ENCODE measurements at places on chromosomes 1 and 21.

- DNase-seq, result peak; percentile 43
Measured at GRCh38 chr21:37257967-37258877, 8.9 kb downstream of the VPS26C start.

GRCh38 chr21:14050121-14050520 lies 160.6 kb downstream of the LIPI start:
- DNase-seq, result no peak

GRCh38 chr1:153652805-153653500 lies 5.5 kb upstream of the SNAPIN start:
- DNase-seq, result peak; percentile 45

- no peak for DNase-seq
Measured at GRCh38 chr1:9120312-9120958, 8.5 kb downstream of the GPR157 start.

GRCh38 chr1:168725831-168726230 lies 3.2 kb downstream of the DPT start:
- DNase-seq, result no peak

- peak; percentile 59 for DNase-seq
Measured at GRCh38 chr1:183281553-183282091, 95.6 kb downstream of the LAMC2 start.

DNA sequence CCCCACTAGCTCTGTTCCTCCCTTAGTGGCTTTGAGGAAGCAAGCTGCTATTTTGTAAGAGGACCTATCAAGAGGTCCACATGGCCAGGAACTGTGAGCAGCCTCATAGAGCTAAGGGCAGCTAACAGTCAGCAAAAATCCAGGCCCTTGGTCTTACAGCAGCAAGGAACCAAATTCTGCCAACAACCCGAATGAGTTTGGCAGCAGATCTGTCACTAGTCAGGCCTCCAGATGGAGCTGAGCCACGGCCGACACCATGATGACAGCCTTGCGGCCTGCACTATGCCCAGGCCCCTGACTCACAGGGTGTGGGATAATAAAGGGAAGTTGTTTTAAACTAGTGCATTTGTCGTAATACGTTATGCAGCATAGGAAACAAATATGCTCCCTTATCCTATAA lies 28.0 kb upstream of the H3-3A start:
- no peak for DNase-seq

DNA sequence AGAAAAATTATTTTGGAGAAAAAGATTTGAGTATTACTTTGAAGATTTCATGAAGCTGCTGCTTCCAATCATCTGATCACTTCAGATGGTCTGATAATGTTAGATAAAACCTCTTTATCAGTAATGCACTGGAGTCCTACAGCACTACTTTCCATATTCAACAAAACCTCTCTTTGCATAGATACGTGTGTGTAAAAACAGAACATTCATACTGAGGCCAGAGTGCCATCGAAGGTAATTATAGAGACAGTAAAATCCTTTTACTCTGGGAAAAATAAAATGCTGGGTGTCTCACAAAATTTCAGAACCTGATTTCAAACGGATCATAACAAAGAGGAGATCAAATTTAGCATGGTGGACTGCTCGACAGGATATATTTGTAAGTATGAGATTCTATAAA lies at the start of gene RGS13:
TSS of gene RGS13 (plus strand) at position 209 of the 400 bp plus-strand sequence. CDS start 8,188 bp downstream, outside the sequence.
- no peak for DNase-seq

GRCh38 chr1:25530186-25531081 lies 13.0 kb upstream of the LDLRAP1 start:
- no peak for DNase-seq

GRCh38 chr1:202861420-202862132 lies 27.4 kb downstream of the RABIF start:
- DNase-seq, result peak; percentile 51

- no peak for DNase-seq
Measured at GRCh38 chr1:175443332-175443731, 250.8 kb upstream of the KIAA0040 start.

- DNase-seq, result no peak
Measured at GRCh38 chr1:53270873-53271272, 32.6 kb upstream of the MAGOH start.

- DNase-seq, result no peak
Measured at GRCh38 chr1:154361357-154361756, 36.0 kb downstream of the ATP8B2 start.

GRCh38 chr1:160830321-160831153 lies 32.1 kb downstream of the CD244 start:
- DNase-seq, result no peak

GRCh38 chr1:3658231-3658615 lies 5.9 kb downstream of the TP73 start:
- no peak for DNase-seq

DNA sequence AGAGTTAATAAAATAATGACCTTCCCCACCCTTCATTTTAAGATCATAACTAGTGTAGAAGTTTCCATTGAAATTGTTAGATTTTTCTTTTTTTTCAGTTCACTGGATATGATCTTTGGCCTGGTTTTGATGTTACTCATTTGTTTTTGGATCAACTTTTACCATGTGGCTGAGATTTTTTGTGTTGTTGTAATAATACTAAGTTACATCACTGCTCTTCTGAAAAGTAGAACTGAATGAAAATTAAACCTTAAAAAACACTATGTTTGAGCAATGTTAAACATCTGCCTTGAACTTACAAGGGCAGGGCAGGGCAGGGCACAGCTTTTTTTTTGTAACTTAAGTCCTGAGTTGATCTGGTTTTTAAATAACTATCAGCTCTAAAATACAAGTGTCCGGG lies 204.8 kb upstream of the ADAMTS5 start:
- DNase-seq, result no peak

GRCh38 chr1:111956155-111956771 lies 33.2 kb downstream of the KCND3 start:
- no peak for DNase-seq

- DNase-seq, result no peak
Measured at GRCh38 chr1:150322310-150322709, 977 bp downstream of the PRPF3 start.

DNA sequence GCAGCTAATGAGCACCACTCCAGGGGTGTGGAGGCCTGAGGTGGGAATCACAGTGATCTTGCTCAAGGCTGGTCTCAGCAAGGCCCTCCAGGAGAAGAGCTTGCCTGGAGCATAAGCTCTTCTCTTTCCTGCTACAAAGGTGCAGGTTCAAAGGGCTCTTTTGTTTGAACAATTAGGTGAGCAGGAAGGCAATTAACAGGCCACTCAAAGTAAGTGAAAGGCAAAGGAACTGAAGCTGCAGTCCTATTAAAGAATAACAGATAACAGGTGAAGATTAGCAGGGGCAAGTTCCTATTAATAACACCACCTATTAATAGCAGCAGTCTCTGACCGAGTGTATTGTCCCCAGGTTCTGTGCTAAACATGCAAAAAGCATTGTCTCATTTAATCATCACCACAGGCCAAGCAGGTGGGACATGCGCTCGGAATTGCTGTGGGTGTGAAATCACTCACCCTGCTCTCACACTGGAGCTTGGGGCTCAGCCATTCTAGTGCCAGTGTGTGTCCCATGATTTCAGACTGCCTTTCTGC lies 113.8 kb downstream of the RHOU start:
- DNase-seq, result no peak

DNA sequence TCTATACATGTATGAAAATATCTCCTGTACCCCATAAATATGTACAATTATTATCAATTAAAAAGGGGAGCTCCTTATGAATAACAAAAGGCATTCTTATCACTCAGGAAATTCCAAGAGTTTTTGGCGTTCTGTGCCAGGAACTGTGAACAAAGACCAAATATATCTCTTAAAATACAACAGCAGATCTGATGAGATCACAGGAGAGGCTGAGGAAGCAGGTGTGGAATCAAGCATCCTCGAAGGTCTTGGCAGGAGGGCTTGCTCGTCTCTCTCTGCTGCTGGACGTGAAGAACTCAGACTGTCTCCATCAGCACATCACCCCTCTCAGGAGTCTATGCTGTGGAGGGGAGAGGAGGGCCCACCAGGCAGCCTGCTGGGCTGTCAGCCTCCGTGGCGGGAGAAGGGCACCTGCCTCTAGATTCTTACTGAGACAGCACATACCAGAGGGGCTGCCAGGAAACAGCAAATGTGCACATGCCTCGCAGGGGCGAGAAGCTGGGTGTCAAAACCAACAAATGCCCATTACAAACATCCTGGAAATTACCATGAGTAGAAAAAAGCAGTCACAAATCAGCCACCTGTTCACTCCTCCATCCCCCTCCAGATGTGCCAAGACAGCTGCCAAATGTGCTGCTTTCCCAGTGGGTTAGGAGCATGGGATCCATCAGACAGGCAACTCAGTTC lies 30.8 kb upstream of the FAM89A start:
- DNase-seq, result no peak

DNA sequence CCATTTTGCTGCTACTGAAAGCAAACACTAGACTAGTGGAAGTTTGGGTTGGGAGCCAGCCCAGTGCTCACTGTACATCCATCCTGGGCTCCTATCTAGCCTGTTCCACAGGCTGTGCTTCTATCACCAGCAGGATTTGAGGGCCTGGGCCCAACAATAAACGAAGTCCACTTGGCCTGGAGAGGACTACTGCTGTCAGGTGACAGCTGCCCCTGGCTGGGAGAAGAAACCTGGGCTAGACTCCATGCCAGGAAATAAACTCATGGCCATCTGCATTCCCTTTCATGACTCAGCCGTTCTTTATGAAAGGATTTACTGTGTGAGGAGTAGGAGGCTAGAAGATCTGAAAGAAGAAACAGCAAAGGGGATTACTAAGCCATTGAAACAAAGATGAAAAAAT lies 35.5 kb downstream of the COLGALT2 start:
- peak; percentile 79 for DNase-seq

GRCh38 chr21:32143241-32143939 lies 135.5 kb downstream of the MIS18A start:
- DNase-seq, result no peak

- no peak for DNase-seq
Measured at GRCh38 chr1:188363943-188364342, 1535.2 kb downstream of the PLA2G4A start.

DNA sequence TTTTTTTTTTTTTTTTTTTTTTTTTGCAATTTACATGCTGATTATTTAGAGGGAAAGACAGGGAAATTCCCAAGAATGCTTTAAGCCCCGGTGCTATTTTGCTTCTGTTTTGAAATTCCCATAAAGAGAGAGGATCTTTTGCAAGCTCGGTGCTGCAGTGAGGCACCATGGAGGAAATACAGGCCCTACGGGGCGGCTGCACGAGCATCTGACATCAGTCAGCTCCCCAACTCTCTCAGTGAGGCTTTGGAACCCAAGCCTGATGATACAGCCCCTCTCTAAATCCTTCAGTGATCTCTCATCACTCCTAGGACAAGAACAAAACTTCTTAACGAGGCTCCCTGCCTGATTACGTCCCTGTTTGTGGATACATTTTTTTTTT lies 791 bp upstream of the CHI3L1 start:
- no peak for DNase-seq

GRCh38 chr1:94949681-94950661 lies 23.1 kb upstream of the CNN3 start:
- DNase-seq, result peak; percentile 24

DNA sequence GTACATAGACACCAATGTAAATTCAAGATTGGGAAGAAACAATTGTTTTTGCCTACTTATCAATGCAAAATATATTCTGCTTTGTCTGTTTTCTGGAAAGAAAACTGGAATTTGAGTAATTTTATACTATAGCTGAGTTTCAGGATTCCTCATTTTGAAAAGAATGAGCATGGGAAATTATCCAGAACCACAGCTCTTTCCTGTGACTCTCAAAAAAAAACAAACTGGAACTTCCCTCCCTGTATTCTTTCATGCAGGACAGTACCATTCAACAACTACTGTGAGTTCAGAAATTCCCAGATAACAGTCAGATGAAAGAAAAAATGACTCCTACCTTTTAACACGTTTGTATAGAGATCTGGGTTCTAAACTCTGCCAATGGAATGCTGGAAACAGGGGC lies 372.4 kb downstream of the TGFB2 start:
- DNase-seq, result peak; percentile 63

DNA sequence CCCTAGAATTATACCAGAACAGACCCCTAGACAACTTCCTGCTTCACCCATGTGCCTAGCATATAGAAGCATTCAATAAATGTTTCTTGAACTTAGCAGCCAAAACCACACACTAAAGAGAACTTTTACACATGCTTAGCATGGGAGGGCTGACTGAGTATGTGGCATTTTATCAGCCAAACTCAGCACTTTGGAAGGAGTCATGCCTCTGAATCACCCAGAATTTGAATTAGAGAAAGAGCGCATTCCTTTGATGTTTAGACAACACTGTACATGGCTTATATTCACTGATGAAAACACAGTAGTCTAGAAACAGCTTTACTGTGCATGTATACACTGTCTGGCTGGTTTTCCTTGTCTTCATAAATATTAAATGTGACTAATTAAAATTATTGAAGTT lies 26.1 kb downstream of the SPAG17 start:
- DNase-seq, result peak; percentile 75

DNA sequence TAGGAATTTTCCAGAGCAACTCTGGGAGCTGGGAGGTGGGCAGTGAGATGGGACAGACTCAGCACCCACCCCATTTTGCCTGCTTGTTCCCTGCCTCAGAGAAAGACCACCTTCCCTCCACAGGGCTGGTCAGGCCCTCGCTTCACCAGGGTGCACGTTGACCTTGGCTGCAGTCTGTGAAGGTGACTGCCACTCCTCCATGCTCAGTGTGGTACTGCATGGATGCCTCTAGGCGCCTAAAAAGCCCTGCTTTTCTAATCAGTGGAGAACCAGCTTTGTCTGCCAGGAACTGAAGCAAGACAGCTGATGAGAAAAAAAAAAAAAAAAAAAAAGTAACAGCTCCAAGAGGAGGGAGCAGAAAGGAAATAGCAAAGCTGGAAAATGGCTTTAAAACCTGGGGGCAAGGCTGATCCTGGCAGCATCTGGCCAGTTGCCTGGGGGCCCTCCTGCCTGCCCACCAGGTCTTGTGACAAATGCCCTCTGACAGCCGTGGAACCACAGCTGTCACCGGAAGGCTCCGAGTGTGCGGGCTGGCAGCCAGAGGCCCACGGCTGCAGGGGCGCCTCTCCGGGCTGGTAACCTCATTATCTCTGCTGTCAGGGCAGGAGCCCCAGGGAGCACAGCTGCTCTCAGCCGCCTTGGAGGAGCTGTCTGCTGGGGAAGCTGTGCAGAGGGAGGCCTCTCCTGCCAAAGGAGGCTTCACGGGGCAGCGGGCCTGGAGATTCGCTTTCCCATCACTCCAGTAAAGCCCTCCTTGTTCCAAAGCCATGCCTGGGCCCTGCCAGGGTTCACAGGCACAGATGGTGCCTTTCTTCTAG lies 13.7 kb downstream of the KIAA1614 start:
- DNase-seq, result no peak

- no peak for DNase-seq
Measured at GRCh38 chr1:115183721-115184259, 94.5 kb upstream of the TSPAN2 start.

Measured in RCC 7860 (cell line).